ENCODE measurements at places on chromosomes 2 and 18.

DNA sequence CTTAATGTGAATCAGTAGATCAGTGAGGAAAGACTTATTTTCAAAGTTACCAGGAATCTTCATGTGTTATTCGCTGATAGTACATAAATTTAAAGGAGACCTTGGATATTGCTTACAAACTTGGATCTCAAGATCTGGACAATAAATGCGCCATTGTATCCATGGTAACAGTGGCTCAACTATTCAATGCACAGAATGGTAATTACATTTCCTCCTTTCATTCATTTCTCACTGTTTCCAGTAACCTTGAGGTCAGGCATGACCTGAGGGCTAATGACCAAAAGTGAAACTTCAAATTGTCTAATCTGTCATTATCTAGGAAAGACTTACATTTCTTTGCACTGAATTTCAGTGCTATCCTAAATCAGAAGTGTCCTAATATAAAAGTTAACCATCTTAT lies 8.1 kb downstream of the LRP2 start:
- no peak for DNase-seq

- no peak for DNase-seq
These were observed 816.2 kb downstream of the TDRD15 start for GRCh38 chr2:21939967-21940366.

DNA sequence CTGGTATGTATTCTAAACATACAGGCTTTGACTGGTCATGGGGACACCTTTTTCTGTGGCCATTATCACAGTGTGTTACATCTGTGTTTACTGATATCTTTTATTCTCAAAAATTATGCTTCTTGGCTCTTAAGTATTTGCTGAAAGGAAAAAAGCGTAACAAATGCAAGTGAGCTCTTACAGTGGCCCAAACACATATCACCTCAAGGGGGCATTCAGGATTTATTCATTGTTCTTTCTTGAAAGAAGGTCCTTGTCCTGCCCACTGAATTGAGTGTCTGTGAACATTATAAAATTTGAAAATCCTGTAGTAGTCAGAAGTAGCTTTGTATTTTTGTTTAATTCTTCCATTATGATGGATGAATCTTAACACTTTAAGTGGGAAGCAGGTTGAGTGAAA lies 454.5 kb downstream of the XIRP2 start:
- no peak for DNase-seq

DNA sequence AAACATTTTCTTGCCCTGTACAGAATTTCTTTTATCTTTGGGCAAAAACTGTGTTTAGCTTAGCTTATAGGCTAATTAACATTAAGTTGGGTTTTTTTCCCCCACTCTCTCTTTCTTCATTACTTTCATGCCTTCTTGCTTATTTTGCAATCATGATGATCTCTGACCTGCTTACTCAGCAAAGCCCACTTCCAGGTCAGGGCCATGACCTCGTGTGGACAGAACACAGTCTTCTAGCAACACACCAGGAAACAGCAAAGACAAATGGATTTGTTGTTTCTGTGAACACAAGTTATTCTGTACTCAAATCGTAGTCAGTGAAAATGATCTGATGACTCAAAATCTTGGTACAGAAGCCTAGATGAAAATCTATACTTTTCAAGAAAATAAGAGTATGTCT lies 60.7 kb downstream of the SPATS2L start:
- DNase-seq: no peak

DNA sequence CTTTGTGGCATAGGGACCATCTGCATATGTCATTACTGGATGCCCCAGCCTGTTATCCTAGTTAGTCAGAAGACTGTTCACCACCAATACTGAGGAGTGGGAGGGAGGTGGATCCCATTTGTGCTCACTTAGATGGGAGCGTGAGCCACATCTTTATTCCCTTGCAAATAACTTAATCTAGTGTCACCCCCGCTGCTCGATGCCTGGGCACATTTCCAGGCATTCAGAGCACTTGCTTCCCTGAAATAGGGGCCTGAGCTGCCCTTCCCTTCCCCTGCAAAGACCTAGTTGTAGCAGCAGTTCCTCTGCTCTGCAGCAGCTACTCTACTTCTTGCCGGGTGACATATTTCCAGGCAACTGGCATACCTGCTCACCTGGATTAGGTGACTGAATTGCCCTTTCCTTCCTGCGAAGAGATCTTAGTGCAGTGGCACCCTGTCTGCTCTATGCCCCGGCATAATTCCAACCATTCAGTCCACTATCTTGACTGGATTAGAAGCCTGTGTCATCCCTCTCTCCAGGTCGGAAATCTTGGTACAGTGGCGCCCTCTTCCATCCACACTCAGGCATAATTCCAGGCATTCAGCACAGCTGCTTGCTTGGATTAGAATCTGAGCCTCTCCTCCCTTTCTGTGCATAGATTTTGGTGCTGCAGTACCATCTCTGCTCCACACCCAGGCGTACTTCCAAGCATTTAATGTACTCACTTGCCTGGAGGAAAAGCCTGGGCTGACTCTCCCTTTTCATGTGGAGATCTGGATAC lies 1389.1 kb upstream of the TMEFF2 start:
- peak; percentile 36 for DNase-seq

GRCh38 chr18:67301592-67301991 lies 214.9 kb downstream of the DSEL start:
- no peak for DNase-seq

GRCh38 chr2:191650896-191651773 lies 26.8 kb upstream of the NABP1 start:
- no peak for DNase-seq

DNA sequence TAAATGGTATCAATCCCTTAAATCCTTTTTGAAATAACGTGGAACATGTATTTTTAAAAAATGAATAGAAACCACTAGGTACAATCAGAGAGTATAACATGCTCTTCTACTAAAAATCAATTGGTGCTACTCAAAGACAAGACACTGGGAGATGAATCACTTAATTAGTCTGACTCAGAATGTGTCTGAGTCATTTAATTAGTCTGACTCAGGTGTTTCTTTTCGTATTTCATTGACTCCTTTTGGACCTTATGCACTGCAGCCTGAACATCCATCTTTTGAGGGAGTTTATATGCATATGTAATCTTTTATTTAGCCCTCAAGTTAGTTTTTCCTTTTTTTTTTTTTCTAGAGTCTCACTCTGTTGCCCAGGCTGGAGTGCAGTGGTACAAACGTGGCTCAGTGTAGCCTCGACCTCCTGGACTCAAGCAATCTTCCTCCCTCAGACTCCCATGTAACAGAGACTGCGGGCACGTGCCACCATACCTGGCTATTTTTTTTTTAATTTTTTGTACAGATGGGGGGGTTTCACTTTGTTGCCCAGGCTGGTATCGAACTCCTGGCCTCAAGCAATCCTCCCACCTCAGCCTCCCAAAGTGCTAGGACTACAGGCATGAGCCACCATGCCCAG lies 26.5 kb downstream of the PPP4R3B start:
- DNase-seq: no peak

- peak; percentile 74 for DNase-seq
These were observed 151.7 kb upstream of the ZNF521 start for GRCh38 chr18:25503567-25504081.

DNA sequence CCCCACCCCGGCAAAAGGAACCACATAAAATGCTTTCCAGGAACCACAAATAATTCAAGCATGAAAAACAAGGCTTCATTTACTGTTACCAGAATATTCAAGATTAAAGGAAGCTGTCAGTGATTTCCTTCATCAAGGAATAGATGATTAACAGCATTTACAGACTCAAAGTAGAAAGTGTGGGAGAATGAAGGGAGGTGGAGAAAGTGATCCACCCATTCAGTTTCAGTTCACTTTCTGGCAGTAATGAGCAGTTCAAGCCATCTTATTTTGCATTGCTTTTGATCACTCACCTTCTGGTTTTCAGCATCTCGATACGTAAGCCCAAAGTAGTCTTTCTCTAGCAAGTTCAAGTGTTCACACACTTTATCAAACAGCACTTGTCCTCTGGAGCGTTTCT lies 99.0 kb downstream of the EPB41L3 start:
- no peak for DNase-seq

All from H4 (cell line).